Body of pancreas (tissue), 4 donors: ENCODE measurements at places on chromosomes 3 and 15.

DNA sequence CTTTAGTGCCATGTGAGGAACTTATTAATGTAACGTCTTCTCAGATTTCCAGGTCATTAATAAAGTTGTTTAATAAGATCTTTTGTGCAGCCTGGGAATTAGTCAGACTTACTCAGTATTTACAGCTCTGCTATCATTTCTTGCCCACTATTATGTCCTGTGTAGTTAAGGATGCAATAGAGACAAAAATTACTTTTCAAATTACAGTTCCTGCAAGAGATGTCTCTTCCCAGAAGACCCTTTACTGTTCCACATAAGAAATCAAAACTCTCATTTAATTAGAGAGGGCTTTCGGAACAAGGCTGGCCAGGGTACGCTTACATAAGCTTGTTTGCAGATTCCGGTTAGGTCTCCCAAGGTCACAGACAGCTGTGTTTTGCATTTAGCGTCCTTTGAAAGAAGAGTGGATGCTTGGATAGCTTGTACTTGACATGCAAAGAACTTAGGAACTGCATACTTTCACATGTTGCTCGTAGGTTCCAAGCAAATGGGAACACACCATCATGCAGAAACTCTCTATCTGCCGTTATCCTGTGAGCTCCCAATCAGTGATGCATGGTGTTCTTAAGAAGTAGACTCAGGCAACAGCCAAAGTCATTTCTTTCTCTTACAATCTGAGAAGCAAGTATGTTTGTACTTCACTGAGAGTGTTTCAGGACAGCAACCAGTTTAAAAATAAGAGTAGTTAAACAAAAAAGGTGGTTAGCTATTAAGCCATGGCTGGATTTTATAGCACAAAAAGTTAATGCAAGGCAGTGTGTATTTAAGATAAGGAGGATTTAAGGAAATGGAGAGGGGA is 37.4 kb downstream of the FILIP1L start:
- DNase-seq: peak; percentile 10
- no peaks in the 10 kb centered on the region for H3K27me3 ChIP-seq
- H3K4me1 ChIP-seq: peaks cover 32% of the 10 kb centered on the region
- H3K27ac ChIP-seq: peak overlapping the region; percentile 46
- no peak overlapping the region for H3K4me3 ChIP-seq
- no peaks in the 10 kb centered on the region for H3K36me3 ChIP-seq

DNA sequence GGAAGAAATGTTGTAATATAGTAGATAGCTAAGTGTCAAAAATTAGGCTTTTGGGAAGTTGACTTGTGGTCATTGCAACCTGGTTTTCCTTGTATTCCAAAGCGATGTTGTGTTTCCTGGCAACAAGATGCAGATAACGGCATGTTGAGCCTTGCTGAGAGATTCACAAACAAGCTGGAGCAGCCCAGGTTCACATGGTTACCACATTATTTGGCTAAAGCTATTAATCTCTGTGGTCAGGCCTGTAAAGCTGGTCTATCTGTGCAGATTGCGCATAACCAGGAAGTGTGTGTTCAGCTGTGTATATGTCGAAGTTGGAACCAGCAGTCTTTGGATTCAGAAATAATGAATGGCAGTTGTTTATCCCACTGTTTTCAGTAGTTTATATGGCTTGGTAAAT is 6.6 kb downstream of the TIPARP start:
- no peaks in the 10 kb centered on the region for H3K27me3 ChIP-seq
- DNase-seq: peak; percentile 55
- H3K4me1 ChIP-seq: peaks cover 63% of the 10 kb centered on the region
- no peak overlapping the region for H3K4me3 ChIP-seq

GRCh38 chr3:160369784-160370183 is 29.2 kb downstream of the IFT80 start:
- H3K4me1 ChIP-seq: peaks cover 6% of the 10 kb centered on the region
- H3K27ac ChIP-seq: no peak overlapping the region
- H3K36me3 ChIP-seq: no peaks in the 10 kb centered on the region
- no peak for DNase-seq
- no peak overlapping the region for H3K4me3 ChIP-seq

DNA sequence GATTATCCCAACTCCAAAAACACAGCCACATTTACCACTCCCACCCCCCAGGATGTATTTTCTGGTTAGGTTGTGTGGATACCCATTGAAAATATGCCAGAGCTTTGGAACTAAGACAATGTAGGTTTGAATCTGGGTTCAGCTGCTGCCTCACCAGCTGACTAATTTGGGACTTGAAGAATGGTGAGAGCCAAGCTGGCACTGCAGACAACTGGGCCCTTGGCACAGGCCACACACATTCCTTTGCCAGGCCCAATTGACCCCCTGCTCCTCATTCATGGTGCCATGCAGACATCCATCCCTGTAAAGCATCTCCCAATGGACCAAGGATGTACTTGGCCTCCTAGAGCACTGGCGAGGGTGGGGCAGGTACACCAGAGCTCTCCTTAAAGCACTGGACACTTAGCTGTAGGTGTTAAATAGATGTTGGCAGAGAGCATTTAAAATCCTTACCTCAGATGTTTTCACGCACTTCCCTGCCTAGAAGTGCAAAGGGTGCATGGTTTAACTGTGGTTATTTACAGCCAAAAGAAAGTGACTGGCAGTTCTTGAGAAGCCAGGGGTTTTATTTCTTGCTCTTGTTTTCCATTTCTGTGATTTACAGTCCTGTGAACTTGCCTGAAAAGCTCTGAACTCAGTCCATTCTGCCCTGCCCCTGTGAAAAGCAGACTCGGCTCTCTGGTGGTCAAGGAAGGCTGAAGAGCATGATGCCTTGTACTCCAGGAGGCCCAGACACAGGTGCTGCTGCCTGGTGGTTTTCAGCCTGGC is 138.5 kb downstream of the CLSTN2 start:
- no peak for DNase-seq
- H3K27ac ChIP-seq: no peak overlapping the region
- H3K27me3 ChIP-seq: no peaks in the 10 kb centered on the region
- H3K4me3 ChIP-seq: no peak overlapping the region
- no peaks in the 10 kb centered on the region for H3K4me1 ChIP-seq

DNA sequence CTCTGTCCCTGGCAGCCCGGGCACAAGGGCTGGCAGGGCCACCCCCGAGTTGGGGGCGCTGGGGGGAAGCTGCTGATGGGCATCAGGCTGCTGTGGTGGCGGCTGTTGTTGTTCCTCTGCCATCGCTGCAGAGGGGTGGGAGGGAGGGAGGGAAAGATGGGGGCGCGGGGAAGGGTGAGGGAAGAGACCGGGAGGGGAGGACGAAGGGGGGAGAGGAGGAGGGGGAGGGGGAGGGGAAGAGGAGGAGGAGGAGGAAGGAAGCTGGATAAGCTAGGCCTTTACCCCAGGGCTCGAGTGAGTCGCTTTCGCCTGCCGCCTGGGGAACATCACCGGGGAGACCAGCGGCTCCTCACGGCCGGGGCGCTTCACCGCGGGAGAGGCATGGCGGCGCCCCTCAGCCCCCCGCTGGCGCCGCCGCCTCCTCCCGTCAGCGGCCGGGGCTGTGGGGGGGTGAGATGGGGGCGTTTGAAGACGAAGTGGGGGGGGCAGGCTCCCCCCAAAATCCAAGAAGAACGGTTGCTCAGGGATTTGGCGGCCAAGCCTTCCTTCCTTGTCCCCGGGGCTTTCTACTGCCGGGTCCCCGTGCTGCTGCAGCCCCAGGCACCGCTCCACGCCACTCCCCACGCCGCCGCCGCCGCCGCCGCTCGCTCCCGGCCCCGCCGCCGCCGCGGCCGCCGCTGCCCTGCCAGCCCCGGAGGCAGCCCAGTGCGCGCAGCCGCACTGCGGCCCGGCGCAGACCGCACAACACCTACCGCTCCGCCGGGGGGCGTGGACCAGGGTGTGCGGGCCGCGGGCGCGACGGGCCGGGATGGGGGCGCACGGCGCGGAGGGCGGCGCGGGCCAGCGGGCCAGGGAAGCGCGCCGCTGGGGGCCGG is at the start of gene RFX7:
Gene RFX7, minus strand, starts transcription at position 717 of the 875 bp plus-strand sequence. Its CDS starts 594 bp downstream, at position 123.
- no peaks in the 10 kb centered on the region for H3K27me3 ChIP-seq
- peak within 1 kb of the TSS; percentile 96 for H3K4me3 ChIP-seq
- H3K27ac ChIP-seq: peak within 1 kb of the TSS; percentile 88
- peak; percentile 90 for DNase-seq

DNA sequence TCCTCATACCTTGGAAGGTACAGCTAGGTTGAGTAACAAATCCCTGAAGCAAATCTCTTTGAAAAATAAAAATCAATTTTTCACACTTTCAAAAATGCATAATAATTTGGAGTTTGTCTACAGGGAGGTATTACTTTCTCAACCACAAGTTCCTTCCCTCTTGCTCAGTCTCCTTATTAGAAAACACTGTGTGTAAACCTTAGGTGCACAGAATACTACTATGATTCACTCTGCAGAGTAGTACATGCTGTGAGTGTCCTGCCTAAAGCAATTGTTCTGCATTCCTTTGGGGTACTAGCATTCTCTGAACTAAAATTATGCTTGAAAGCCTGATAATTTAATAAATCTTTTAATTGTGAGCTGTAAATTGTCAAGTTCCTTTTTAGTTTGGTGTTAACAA is 115.9 kb upstream of the EPHA3 start:
- no peak overlapping the region for H3K27ac ChIP-seq
- no peaks in the 10 kb centered on the region for H3K4me1 ChIP-seq
- H3K27me3 ChIP-seq: no peaks in the 10 kb centered on the region
- H3K4me3 ChIP-seq: no peak overlapping the region

DNA sequence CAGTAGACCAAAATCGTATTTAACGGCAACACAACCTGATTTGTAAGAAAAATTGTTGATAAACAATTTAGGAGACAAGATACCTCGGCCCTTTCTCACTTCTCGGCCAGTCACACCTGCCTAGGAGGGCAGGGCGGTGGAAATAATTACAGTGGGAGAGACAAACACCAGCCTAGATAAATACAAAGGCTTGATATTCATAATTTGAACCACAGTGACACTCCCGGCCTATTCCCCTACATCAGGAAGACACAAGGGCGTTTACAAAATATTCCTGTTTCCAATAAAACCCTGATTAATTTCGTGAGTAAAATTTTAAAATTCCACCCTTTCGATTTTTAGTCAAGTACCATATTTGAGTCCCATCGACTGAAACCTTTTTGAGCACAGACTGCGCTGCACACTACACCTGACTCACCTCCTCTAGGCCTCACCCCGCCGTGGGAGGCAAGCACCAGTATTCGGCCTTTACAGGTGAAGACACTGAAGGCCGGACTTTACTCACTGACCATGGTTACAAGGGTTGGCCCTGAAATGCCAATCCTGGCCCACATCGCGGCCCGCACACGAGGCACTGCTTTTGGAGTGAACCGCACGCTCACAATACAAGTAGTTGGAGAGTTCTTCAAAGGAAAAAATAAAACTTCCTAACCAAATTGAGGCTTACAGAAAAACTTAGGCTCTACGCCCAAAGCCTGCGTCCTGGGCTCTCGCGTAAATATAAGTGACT is 794 bp downstream of the ARPP19 start:
- H3K4me1 ChIP-seq: peaks cover 44% of the 10 kb centered on the region
- peak overlapping the region; percentile 95 for H3K27ac ChIP-seq
- peak; percentile 62 for DNase-seq
- H3K27me3 ChIP-seq: no peaks in the 10 kb centered on the region

GRCh38 chr3:104909198-104909597 is 457.5 kb upstream of the ALCAM start:
- H3K4me1 ChIP-seq: no peaks in the 10 kb centered on the region

GRCh38 chr3:180467177-180467576 is 134.8 kb upstream of the TTC14 start:
- no peaks in the 10 kb centered on the region for H3K27me3 ChIP-seq
- H3K4me3 ChIP-seq: no peak overlapping the region
- no peaks in the 10 kb centered on the region for H3K36me3 ChIP-seq
- no peaks in the 10 kb centered on the region for H3K4me1 ChIP-seq
- no peak overlapping the region for H3K27ac ChIP-seq
- DNase-seq: no peak

DNA sequence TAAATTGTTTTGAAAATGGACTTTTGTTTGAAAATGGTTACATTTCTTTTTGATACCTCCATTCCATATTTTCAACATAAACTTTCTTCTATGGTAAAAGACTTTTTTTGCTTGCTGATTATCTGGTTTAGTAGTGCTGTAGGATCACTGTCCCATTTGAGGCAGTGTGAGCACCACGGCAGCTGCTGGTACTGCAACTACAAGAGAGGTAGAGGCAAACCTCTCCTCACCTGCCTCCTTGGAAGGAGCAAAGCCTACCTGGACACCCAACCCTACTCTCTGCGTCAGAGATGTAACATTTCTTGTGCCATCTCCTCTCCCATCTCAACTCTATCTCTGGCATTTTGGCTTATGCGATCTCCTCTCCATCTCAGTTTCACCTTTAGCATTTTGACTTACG is 460.1 kb downstream of the SHQ1 start:
- no peak overlapping the region for H3K4me3 ChIP-seq
- H3K4me1 ChIP-seq: peaks cover 19% of the 10 kb centered on the region
- no peaks in the 10 kb centered on the region for H3K36me3 ChIP-seq
- no peak overlapping the region for H3K27ac ChIP-seq

DNA sequence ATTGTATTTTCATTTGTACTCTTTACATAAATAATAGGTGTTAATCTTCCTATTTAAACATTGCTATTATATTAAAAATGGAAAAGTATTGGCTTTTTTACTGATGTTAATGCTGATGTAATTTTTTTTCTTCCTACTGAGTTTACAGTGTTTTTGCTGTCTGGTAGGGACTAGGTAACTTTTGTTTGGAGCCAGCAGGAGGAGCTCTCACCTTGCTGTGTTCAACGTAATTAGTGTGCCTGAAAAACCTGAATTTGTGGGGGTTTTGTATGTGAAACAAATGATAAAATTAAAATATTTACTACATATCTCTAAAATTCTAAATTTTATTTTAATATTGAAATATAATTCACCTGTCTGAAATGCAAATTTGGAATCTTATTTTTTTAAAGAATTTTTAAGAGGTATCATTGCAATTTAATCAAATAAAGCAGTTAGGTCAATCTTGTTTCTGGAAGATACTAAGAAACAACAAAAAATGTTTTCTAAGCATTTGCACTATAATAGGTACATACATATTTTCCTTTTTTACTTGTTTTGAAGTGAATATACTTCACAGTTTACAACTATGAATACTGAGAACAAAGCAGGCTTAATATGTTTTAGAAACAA is 48.8 kb downstream of the EPHA6 start:
- no peaks in the 10 kb centered on the region for H3K4me1 ChIP-seq
- H3K27ac ChIP-seq: no peak overlapping the region
- peak; percentile 20 for DNase-seq
- no peaks in the 10 kb centered on the region for H3K27me3 ChIP-seq
- no peak overlapping the region for H3K4me3 ChIP-seq

DNA sequence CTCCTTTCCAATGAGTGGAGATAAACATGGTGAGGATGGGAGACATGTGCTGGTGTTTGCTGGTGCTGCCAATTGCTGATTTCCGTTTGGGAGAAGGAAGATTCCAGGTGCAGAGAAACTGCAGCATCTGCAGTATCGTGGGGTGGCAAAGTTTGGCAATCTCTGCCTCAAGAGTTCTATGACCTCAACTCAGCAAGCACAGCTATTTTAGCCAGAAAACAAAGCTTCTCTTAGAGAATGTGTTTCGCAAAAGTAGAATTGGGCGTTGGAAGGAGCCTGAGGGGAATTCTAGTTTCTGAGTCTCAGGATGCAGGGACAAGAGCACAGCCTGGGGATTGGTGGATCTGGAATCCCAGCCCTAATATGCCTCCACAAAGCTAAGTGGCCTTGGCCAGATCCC is 18.2 kb upstream of the SHC4 start:
- H3K4me1 ChIP-seq: no peaks in the 10 kb centered on the region
- no peaks in the 10 kb centered on the region for H3K36me3 ChIP-seq
- H3K27ac ChIP-seq: no peak overlapping the region
